ENCODE measurements at places on chromosomes 12 and 14.

DNA sequence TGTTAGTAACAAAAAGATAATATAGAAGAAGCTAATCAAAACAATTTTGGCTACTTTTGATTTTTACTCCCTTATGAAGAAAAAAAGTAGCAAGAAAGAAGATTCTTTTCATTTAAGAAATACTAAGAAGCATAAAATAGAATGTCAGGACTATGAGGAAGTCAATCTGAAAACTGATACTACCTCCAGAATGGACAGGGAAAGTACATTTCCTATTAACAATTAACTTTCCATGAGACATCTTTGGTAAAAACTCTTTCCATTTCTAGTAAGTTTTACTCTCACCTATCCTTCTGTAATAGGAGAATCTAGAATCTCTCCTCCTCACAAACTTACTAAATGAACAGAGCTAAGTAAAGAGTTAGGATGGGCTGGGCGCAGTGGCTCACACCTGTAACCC is 51.3 kb upstream of the NPFF start:
- DNase-seq = no peak

DNA sequence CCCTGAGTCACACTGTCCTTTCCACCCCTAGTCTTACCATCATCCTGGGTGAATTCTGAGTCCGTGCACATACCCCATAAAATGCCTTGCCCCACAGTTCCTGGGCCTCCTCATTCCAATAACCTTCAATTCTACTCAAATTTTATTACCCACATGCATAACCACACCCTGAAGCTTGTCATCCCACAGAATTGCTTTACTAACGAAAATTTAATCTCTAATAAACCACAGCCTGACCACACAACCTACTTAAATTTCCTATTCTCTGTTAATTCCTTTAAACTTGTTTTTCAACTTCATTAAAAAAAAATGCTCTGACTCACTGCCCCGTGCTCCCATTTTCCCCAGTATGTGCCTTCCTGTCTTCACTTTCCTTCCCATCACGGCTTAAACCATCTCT is 205.9 kb downstream of the PHLDA1 start:
- DNase-seq = peak; percentile 91

DNA sequence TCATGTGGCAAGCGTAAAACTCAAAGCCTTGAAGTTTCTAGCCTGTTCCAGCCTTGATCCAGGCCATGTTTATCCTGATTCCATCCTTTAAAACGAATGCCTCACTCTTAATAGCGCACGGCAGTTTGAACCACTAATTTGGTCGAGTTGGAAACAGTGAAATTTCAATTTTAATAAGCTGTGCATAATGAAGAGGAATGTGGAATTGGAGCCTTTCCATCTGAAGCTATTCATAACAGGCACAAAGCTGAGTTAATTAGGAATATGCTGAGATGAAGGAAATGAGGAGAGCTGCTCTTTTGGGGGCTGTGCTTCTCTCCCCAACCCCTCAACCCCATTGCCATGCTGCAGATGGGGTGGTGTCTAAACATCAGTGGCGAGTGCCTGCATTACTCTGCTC is 70.7 kb downstream of the PTPN11 start:
- DNase-seq = no peak

- no peak for DNase-seq
Measured at GRCh38 chr14:76880449-76880848, 54.2 kb downstream of the LRRC74A start.

DNA sequence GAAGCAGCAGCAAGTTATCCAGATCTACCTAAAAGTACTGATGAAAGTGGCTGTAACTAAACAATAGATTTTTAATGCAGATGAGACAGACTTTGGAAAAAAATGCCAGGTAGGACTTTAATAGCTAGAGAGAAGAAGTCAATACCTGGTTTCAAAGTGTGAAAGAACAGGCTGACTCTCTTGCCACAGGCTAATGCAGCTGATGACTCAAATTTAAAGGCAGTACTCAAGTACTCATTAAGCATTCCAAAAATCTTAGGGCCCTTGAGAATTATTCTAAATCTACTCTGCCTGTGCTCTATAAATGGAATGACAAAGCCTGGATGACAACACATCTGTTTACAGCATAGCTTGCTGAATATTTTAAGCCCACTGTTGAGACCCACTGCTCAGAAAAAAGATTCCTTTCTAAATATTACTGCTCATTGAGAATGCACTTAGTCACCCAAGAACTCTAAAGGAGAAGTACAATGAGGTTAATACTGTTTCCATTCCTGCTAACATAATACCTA is 68.6 kb upstream of the SYT1 start:
- DNase-seq = no peak

GRCh38 chr14:89067293-89067972 is 243.0 kb downstream of the TTC8 start:
- no peak for DNase-seq

DNA sequence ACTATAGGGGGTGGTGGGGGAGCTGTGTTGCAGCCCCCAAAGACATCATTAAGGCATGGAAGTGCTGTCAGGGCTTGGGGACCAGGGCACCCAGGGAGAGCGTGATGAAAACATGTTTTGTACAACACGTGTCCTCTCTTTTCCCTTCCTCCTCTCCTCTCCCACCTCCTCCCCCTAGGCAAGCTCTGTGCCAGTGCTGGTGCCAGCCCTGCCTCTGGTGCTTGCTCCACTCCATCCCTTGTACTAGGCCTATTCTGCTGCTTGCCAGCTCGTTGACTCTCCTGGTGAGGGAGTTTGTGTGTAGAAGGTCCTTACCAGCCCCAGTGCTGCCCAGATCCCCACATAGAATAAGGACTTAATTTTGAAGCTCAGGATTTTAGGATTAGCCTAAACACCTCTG is 3.2 kb upstream of the RARG start:
- DNase-seq = no peak

DNA sequence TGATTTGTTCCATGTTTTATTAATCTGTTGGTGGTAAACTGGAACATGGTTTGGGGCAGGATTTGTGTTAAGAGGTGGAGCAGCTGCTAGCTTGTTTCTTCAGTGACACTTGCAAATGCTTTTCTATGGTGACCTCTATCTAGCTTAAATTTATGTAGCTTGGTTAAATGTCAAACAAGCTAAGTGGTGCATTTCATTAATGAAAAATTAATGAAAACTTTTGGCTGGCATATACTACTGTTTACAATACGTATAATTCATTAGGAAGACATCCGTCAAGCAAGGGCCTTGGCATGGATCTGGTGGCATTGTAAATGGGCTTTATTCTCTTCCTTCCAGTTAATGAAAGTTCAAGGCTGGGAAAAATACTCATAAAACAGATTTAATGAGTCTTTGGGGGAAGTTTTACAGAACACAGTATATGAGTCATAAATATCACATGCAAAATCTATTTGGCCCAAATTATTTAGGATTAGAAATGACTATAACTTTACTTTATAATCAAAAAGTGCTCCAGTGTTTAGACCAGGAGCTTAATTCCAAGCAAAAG is 807.7 kb upstream of the SEL1L start:
- no peak for DNase-seq

DNA sequence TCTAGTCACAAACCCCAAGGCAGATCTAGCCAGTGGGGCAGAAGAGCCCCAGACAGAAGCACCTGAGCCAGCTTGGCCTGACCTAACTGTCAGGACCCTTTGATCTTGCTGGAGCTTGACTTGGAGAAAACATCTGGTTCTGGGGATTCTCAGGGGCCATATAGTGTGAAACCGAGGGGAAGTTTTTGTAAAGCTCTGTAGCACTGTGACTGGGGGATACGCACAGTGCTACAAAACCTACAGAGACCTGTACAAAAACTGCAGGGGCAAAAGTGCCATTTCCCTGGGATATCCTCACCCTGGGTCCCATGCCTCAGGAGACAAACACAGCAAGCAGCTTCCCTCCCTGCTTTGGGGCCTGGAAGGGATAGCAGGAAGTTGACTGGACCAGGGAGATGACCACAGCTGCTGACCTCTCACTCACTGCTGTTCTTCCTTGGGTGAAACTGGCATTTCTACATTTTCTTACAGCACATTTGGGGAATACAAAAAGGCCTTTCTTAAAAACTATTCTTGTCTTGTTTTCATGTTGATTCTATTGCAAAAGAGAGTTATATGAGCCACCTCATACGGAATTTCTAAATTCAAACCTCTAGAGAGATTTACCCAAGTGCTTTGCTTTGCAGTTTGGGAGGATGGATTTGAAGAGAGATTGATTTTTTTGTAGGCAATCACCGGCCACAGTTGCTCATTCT is 140.0 kb downstream of the DAD1 start:
- peak; percentile 30 for DNase-seq

DNA sequence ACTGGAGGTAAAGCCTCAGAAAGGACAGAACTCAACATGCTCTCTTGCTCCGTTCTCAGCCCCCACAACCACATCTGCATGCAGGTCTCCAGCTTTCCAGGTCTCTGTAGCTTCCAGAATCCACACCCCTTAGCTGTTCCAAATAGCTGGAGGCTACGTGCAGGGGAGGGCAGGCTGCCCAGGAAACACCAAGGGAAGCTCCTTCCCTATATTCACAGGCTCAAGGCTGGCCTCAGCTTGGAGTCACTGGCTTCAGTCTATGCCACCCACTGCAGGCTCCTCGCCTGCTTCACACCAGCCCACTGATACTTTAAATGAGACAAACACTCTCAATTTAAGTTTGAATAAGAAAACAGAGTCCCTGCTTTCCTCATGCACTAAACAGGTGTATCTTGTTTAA is 73.3 kb downstream of the ASCL4 start:
- no peak for DNase-seq

DNA sequence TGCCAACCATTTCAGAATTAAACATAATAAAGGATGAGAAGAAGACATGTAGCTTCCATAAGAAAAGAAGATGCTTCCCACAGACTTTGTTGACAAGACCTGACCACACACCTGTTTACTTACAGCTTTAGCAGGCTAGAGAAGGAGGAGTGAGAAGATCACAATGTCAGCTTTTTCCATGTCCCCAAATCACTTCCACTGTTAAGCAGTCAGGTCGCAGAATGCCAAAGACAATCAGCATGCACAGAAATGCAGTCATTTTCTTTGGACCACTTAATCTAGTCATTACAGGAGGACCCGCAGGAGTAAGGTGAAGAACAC is 314.9 kb downstream of the SSPN start:
- DNase-seq = no peak

- DNase-seq = no peak
Measured at GRCh38 chr12:112496496-112496895, 77.7 kb downstream of the PTPN11 start.

GRCh38 chr14:93912782-93913181 is 14.4 kb upstream of the FAM181A start:
- DNase-seq = peak; percentile 23

DNA sequence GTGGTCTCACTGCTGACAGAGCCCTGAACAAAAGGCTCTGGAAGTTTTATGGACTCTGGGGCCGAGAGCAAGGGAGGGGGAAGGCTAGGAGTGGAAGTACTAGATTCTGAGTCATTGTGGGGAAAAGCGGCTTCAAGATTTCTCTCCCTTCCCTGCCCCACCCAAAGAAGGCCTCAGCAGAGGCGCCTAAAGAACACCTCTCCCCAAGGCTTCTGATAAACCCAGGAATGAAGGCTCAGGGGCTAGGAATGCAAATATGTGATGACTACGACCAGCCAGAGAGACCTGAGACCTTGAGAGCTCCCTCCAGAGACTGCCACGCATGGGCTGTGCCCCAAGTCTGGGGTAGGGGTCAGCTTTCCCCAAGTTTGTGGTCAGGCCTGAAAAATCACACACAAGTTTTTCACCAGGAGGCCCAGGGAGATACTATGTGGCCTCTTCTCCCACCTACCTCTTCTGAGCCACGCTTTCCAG is 130.7 kb upstream of the HIF1A start:
- DNase-seq = peak; percentile 96

DNA sequence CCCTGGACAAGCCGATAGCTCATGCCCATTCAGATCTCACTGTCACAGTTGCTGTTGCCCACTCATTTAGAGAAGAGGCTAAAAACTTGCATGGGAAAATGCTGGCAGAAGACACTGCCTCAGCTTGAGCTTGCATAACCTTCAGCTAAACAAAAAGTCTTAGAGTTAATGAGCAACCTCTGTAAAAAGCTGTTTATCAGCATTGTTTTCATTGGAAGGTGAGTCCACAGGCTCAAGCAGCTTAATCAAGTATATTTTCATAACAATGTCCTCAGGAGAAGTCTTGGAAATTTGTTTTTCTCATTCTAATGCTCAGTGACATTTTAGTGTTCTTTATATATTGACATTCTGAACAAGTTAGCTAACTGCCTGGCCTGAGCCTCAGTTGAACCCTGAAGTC is 872.9 kb downstream of the TMTC2 start:
- no peak for DNase-seq

- DNase-seq = no peak
Measured at GRCh38 chr12:20044351-20044750, 324.0 kb upstream of the PDE3A start.

GRCh38 chr12:50690925-50691324 is 73.0 kb upstream of the ATF1 start:
- DNase-seq = peak; percentile 37

DNA sequence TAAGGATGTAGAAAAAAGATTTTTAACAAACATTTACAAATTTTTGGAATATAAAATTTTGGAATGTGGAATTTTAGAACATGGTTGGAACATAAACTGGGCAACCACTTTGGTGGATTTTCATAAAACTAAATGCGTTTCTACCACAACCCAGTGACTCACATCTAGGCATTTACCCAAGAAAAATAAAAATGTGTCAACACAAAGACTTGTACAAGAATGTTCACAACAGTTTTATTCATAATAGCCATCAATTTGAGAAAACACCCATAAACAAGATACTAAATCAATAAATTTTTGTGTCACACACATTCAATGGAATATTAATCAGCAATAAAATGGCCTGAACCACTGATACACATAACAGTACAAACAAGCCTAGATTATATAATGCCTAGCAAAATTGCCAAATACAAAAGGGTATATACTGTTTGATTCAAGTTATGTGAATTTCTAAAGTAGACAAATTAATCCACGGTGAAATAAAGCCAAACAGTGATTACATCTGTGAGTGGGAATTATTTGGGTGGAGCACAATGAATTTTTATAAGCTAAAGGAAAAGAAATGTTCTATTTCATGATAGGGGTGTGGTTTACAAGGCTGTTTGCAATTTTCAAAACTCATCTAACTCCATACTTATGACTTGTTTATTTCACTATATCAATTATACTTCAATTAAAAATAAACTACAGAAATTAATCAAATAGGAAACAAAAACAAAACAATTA is 415.2 kb upstream of the OR4E1 start:
- no peak for DNase-seq

DNA sequence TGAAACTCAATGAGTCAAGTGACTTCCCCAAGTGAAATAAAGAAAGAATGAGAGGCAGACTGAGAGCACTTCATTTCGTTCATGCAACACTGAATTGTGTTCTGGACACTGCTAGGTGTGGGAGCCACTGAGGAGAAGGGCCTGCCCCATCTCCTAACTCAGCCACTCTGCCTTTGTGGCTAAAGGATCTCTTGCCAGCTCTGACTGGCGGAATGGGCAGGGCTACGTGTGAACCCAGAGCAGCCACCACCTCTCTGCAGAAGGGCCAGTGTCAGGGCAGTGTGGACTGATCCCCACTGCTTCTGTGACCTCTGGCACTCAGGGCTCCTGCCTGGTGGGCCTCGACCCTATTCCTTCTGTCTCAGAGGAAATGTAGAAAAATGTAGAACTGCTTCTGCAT is 46.5 kb upstream of the GZMB start:
- no peak for DNase-seq

- DNase-seq = no peak
Measured at GRCh38 chr12:71541583-71541982, 102.0 kb downstream of the LGR5 start.

GRCh38 chr12:81558031-81558430 is 201.1 kb downstream of the PPFIA2 start:
- DNase-seq = peak; percentile 7

- peak; percentile 5 for DNase-seq
Measured at GRCh38 chr12:83996671-83997070, 915.9 kb downstream of the SLC6A15 start.

Data from AG10803 (cell line).